ENCODE measurements at places on chromosomes 1 and 21.
A peak's percentile ranks its signal among the peaks of the same experiment; 100 is the strongest.

- DNase-seq: no peak
Observed at GRCh38 chr1:100614570-100614969, 76.6 kb downstream of the GPR88 start.

- no peak for DNase-seq
Observed at GRCh38 chr1:178405137-178405536, 91.6 kb downstream of the CLEC20A start.

DNA sequence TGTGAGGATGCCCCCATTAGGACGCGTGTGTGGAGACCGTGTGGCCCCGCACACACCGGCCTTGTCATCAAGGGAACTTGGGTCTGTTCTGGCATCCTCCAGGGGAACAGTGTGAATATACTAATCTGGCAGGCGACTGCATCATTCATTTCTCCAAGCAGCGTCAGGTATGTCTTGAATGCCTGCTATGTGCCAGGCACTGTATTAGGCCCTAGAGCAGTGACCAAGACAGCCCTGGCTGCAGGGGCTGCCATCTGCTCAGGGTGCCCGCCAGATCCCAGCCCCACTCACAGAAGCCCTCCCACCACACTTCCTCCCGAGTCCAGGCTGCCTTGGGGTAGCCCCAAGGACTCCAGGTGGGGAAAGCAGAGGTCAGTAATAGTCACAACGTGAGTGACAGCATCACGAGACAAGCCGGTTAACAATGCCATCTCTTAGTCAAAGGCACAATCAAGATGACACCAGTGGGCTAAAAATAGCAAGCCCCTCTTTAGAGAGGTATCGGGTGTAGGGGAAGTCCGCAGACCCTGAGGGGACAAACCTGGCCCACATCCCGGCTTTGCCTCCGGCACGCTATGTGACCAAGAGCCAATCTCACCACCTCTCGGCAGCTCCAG, 7.5 kb upstream of the LAPTM5 start:
- no peak for DNase-seq

DNA sequence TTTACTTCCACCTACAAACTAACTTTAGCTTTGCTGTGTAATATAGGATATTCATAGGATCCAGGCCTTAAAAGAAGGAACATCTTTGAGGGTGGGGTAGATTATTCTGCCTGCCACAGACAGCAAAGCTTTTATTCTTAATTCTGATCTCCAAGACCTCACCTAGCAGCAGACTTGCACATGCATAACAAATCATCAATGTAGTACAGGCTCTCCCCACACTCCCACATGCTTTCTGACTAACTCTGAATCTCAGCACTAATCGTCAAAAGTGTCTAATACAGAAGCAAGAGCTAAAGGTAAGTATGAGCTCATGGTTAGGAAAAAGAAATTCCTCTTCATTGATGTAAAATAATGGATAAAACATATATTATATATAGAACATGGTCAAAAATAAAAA, 1468.5 kb upstream of the B3GALT2 start:
- no peak for DNase-seq

DNA sequence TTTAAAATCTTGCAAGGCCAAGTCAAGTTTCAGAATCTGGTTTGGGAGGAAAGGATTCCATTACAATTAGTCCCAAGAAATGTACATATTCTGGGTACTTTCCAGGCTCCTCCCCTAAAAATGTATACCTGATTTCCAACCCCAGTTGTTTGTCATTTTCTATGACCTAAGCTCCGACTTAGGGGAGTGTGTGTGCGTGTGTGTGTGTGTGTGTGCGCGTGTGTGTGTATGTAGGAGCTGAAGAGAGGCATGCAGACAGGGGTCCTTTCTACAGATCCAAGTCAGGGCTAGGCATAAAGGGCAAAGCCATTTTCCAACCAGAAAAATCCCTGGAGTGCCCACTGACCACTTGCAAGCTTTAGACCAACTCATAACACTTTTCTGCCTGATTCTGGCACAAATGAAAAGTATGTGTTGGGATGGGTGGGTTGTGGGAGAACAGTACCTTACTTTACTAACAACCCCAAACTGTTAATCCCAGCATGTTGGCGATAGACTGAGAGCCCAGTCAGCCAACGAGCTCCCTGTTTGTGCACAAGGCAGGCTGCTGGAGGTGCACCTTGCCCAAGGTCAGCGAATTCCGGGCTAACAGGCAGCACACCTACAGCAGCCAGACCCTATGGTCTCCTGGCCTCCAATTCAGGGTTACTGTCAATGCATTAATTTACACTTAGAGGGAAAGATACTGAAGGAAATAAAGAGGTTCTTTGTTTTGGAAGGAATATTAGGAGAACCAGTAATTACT, 1.7 kb downstream of the TRABD2B start:
- DNase-seq: no peak

GRCh38 chr1:70264839-70265238, 43.7 kb downstream of the SRSF11 start:
- no peak for DNase-seq

DNA sequence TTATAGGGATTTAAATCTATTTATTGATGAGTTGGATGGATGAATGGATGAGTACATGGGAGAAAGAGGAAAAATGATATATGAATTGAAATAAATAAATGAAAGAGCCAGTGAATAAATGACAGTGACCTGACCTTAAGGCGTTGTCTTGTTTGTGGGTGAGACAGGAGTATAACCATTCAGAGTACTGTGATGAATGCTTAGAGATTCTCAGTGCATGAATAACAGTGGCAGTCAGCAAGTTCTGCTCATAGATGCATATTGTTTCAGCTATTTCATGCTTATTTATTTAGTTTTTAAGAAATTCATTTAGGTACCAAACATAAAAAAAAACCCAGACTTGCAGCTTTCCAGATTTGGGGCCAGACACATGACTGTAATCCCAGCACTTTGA, 116.4 kb downstream of the FGGY start:
- DNase-seq: no peak

DNA sequence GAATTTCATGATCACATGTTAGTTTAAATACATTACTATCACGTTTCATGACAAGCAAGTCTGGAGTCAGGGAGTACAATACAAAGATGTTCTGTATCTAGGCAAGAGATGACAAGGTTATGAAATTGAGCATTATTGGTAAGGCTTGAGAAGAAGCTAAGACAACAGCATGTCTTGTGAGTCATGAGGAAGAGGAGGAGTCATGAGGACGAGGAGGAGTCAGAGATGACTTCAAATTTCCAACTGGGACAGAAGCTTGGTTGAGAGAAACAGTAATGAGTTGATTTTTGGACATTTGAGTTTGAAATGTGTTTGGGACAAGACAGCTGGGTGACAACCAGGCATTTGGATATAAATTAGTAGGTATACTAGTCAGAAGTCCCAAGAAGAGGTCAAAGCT, 4.3 kb upstream of the UBE2U start:
- DNase-seq: no peak

DNA sequence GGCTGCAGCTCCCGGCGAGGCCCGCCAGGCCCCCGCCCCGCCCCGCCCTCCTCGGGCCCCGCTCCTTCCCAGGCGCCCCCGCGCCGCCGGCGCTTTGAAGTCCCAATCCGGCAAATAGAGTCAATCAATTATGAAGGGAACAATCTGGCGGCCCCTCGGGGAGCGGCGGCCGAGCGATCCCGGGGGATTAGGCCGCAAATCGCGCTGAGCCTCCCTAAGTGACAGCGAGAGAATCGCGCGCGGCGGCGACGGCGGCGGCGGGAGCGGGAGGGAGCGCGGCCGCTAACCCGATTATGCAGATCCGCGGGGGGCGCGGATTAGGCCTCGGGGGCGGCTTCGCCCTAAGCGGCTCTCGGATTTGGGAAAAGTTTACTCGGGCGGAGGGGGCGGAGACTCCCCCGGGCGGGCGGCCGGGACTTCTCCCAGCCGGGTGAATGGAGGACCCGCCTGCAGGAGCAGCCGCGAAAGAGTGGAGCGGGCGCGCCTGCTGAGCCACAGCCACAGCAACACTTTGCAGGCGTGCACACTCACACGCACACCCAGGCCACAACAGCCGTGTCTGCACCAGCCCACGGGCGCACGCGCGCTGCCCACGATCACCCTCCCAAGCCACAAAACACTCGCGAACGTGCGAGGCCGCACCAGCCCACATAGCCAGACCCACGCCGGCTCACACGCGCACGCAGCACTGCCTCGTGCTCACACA, 23.0 kb upstream of the DMBX1 start:
- DNase-seq: peak; percentile 67

DNA sequence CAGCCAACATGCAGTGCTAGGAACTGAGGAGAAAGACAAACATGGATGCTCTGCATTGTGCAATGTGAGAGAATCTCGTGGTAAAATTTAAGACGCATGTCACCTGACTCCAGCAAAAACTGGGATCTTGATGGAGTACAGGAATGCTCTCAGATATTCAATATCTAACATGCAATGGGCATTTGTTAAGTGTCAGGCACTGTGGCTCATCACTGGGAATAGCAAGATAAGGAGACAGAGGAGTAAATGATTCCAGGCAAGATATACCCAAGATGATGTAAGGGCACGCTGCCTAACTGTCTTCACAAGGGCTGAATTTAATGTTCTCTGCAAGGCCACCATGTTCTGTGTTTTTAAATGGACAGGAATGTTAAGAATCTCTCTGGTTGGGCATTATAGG, 67.8 kb downstream of the LPAR3 start:
- DNase-seq: no peak

DNA sequence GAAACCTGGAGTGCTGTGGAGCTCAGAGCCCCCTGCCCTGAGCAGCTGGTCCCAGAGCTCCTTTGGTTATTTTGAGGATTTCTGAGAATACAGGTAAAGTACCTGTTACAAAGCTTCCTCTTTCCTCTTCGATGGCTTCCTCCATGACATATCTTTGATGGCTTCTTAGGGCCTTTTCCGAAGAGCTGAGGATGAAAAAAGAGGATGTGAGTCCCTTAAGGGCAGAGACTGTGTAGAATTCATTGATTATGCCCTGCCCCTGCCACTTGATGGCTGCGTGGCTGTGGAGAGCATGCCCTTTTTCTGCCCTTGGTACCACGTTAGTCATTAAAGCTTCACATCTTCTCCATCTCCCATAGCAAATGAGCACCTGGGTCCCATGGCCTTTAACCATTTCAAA, 14.2 kb downstream of the TEX35 start:
- DNase-seq: no peak

DNA sequence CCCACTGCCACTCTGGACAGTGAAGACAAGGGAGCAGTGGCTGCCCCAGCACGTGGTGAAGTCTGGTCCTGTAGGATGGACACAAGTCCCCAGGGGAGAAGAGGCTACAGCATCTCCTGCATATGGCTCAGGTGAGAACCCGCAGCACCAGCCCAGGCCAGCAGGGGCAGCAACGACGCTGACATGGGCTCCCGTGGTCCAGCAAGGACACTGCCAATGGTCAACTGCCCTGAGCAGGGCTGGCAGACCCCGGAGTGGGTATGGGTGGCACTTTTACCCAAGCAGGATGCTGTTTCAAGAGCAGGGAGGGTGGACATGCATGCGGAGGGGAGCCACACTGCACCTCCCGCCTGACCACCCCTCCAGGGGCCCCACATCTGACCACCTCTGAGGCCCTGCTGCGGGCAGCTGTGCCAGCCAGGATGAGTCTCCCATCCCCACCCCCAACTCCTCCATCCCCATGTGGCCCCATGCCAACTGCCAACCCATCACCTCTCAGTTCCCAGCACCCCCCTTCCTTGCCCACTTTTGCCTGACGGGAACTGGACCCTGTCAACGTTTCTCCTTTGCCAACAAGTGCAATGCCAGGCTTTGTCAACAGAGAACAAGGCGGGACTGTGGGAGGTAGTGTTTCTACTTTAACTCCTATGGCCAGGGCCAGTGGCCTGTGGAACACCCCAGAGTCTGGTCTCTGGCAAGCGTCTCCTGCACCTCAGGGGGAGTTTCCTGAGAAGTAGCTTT, 8.6 kb downstream of the MORN1 start:
- no peak for DNase-seq

DNA sequence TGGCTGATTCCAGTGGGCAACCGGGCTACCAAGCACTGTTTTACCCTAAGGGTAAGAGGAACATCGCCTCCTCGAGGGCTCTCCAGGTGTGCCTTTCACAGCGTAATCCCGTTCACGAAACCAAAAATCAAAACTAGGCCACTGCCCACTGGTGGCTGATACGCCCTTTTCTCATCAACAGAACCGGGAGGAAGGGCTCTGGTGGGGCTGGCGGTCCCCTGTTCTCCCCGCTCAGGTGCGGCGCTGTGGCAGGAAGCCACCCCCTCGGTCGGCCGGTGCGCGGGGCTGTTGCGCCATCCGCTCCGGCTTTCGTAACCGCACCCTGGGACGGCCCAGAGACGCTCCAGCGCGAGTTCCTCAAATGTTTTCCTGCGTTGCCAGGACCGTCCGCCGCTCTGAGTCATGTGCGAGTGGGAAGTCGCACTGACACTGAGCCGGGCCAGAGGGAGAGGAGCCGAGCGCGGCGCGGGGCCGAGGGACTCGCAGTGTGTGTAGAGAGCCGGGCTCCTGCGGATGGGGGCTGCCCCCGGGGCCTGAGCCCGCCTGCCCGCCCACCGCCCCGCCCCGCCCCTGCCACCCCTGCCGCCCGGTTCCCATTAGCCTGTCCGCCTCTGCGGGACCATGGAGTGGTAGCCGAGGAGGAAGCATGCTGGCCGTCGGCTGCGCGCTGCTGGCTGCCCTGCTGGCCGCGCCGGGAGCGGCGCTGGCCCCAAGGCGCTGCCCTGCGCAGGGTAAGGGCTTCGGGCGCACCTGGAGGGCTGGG, at the start of gene IL6R:
TSS of gene IL6R (plus strand) at position 360 of the 763 bp plus-strand sequence. CDS start at position 647, 287 bp downstream.
- DNase-seq: peak; percentile 63

- no peak for DNase-seq
Observed at GRCh38 chr1:16122916-16123315, 33.0 kb downstream of the EPHA2 start.

- no peak for DNase-seq
Observed at GRCh38 chr1:238964631-238965030, 421.7 kb upstream of the CHRM3 start.

- no peak for DNase-seq
Observed at GRCh38 chr1:40658751-40659648, 6.5 kb downstream of the RIMS3 start.

DNA sequence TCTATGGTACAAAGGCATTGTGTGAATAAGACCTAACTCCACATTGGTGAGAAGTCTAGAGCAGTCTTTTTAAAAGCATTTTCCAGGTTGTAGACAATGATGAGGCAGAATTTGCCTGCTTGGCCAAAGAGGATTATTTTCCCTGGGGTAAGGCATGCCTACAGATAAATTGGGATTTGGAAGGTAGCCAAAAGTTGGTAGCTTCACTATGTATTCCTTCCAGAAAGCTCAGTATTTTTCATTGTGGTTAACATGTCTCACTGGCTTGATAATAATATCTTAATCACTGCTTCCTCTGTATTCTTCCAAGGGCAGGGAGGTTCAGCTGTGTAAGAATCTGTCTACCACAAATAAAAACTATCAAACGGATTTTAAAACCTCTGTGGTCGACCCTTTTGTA, 590.8 kb upstream of the PRMT6 start:
- no peak for DNase-seq

- DNase-seq: no peak
Observed at GRCh38 chr1:160236806-160237205, 25.5 kb downstream of the DCAF8 start.

DNA sequence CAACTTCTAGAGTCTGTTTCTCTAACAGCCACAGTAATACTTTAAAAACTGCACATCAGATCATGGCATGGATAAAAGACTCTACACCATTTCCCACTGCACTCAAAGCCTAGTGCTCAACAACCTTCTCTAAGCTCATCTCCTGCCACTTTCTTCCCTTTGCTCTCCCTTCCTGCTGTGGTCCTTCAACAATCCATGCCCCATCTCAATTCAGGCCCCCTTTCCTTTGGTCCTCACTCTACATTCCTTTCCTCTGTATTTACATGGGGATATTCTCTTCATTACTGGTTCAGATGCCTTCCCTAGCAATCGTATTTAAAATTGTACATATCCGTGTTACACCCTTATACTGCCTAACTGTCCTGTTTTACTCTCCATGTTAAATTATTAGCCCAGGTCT, 19.0 kb downstream of the SOD1 start:
- DNase-seq: no peak

Measured in NCI-H345 (cell line).